ENCODE measurements at places on chromosomes 6 and 20.

DNA sequence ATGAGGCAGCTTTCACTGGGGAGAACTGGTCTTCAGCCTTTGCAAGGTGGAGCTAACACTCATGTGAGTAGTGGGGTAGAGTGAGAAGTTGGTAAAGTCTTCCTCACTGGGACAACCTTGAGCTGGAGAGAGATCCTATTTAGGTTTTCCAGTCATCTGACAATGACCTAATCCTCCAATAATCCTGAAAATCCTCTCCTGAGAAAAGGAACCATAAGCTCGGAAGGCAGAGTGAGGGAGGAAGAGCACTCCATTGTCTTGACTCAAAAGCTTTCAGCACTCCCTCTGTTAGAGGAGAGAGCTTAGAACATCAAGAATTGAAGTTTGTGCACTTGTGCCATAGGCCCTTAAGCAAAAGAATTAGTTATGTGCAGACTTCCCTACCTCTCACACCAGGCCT is 77.8 kb downstream of the TRAM2 start:
- no peak for DNase-seq

DNA sequence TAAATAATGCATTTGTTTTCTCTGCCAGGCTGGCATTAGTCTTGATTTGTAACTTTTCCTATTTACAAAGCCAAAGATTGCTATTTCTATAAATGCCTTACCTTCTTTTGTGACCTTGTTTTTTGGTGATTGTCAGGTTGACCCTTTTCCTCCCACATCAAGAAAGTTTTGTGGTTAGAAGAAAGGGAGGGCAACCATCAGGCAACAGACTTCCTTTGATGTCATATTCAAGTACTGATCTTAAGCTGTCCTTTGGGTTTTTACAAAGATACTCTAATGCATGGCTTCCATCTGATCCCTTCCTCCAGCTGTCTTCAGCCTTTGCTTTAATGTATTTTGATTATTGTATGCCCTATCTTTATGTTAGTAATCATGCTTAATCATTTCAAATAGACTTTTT is 23.9 kb downstream of the RNF217 start:
- DNase-seq, result no peak

DNA sequence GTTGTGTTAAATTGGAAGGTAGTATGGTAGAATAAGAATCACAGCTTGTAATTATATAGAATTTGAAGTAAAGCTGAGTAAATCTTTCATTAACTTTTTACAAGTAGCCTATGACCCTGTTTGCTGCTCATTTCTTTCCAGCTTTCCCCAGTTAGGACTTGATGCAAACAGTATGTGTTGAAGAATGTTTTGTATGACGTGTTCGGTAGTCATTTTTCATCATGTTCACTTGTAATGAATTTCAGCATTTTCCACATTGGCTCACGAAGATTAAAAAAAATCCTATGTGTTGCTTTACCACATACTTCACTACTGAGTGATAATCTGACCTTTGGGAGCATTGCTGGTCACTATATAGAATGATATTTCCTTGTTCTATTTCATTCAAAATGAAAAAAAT is 162.4 kb downstream of the CDKAL1 start:
- no peak for DNase-seq

- DNase-seq, result no peak
Observed at GRCh38 chr6:169175360-169175887, 78.2 kb downstream of the THBS2 start.

GRCh38 chr6:2966347-2966746 is 5.0 kb downstream of the SERPINB6 start:
- DNase-seq, result no peak

All from activated CD4-positive, alpha-beta T cell treated with anti-CD3 and anti-CD28 coated beads for 4 hours (primary cell).